Activated CD8-positive, alpha-beta memory T cell treated with anti-CD3 and anti-CD28 coated beads, Interleukin-2, amount 50 U/mL, for 48 hours (primary cell): ENCODE measurements at places on chromosomes 2 and 18.

DNA sequence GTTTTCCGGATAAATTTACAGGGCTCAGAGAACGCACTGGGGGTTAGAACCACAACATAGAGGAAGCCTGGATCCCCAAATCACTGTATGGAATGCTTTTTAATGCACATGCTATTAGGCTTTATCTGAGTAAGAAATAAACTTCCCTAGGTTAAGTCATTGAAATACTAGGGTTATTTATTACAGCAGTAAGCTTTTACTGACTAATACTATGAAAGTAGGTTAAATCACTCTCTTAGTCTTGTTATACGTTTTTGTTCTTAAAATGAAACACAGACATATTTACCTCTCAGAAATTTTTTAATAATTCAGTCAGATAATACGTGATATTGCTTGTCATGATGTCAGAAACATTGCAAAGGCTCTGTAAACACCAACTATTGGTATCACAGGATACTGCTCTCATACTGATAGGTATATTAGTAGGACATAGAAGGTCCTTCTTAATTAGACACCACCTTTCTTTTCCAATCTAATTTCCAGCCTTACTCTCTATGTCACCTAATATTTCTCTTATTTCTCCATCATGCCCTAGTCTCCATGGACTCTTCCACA lies 162.7 kb upstream of the NYAP2 start:
- no peak for DNase-seq

GRCh38 chr18:10410472-10411308 lies 43.7 kb upstream of the APCDD1 start:
- no peak for DNase-seq

GRCh38 chr18:48229552-48229981 lies 179.6 kb downstream of the ZBTB7C start:
- no peak for DNase-seq

DNA sequence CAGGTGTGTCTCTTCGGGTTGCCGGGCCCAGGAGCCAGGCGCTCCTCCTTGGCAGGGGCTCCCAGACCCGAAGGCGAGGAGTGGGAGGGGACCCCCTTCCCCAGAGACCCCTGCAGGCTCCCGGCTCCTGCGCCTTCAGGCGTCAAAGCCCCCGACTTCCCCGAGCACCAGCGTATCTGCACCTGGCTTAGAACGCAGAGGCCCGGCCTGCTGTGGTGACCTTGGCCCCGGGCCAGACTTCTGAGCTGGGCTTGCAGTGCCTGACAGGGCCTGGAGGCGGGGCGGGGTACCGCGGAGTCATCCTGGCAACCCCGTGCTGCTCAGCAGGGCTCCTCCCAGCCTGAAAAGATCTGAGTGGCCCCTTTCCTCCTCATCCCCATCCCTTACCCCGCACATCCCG lies 27.0 kb downstream of the SKA1 start:
- DNase-seq, result peak; percentile 53

DNA sequence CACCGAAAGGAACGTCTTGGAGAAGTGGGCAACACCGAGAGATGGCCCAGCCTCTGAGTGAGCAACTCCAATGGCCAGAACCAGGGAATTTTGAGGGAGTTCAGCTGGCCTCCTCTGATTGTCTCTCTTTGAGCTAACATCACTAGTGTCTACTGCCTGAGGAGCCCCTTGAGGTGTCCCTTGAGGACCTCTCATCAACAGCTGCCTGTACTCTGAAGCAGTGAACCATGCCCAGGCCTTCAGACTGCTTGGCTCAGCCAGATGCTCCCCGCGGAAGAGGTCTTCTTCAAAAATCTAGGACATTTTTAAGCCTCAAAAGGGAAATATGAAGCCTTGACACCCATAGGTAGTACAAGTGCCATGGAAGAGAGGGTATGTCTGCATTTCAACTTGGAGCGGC lies 430.4 kb downstream of the TXNL1 start:
- DNase-seq, result no peak

- DNase-seq, result no peak
Measured at GRCh38 chr2:83795777-83796176, 663.3 kb downstream of the SUCLG1 start.

- DNase-seq, result no peak
Measured at GRCh38 chr2:232030229-232030628, 68.7 kb downstream of the DIS3L2 start.

DNA sequence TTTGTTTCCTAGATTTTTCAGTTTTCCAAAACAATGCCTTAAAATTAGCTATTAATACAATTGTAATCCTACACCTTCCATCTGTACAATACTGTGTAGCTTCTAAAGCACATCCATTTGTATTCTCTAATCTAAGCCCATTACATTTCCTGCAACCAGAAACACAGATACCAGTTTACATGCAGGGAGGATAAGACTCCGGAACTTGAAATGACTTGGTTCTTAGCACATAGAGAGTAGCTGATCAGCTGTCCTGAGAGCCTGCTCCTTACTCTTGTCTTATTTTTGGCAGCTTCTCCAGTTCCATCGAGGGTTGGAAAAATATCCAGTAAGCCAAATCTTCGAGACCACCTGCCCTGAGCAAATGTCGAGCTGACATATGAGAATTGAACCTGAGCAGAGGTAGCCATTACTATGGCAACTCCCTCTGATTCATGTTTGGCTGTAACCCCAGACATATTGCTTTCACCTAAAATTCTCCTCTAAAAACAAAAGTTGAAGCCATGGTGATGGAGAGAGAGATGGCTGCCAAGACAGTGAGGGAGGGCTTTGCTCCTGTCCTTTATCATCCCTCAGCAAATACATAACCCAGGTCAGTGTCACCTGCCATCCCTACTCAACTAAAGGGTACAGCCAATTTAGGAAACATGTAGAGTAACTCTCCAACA lies 542.8 kb downstream of the IRS1 start:
- no peak for DNase-seq

DNA sequence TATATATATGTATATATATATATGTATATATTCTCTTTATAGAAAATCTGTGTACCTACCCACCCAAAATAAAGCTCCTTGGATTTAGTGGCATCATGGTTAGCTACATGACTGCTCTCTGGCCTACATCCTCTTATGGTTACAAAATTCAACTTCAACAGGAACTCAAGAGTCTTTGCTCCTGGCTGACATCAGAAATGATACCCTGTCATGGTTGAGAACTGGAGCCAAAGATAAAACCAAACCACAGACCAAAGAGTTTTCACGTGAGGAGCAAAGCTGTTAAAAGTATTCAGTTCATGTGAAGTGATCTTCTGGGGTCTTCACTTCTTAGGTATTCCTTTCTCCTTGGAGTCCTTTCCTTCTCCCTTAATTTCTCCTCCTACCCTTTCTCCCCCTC lies 476.3 kb downstream of the SOX11 start:
- DNase-seq, result no peak

GRCh38 chr2:217740756-217741155 lies 262.0 kb downstream of the TNS1 start:
- DNase-seq, result no peak

- no peak for DNase-seq
Measured at GRCh38 chr2:40546439-40547191, 94.7 kb upstream of the SLC8A1 start.

- DNase-seq, result no peak
Measured at GRCh38 chr18:76484749-76485387, 10.2 kb downstream of the ZNF516 start.

GRCh38 chr2:224570328-224570993 lies 14.7 kb downstream of the CUL3 start:
- DNase-seq, result no peak

- DNase-seq, result no peak
Measured at GRCh38 chr2:86747711-86748639, 27.9 kb downstream of the RMND5A start.

DNA sequence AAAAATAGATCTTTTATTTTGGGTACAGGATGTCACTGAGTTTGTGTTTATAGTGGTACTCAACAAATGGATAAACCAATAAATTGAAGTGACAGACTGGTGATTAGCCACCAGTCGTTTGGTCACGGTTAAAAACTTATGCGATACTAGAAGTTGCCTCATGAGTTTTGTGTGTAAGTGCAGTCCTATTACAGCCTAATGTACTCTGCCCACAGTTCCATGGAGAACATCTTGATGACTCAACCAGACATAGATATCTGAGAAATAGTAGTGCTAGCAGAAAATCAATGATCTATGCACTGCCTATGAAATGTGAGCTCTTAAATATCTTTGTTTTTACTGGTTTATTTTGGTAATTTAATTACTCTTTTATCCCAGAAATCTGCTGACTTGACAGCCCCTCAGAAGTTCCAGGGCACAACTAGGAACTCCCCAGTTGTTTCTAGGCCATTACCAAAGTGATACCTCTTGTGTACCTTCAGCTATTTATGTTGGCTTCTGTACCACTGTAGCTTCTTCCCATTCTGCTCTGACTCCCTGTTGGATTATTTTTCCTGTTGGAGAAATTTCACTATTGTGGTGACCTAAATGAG lies 209.1 kb upstream of the KCNJ3 start:
- no peak for DNase-seq

GRCh38 chr2:128313931-128314347 lies 4.7 kb downstream of the HS6ST1 start:
- peak; percentile 45 for DNase-seq

GRCh38 chr2:26456440-26457250 lies 21.3 kb downstream of the OTOF start:
- no peak for DNase-seq

- no peak for DNase-seq
Measured at GRCh38 chr2:178366412-178366811, 84.6 kb downstream of the PRKRA start.

DNA sequence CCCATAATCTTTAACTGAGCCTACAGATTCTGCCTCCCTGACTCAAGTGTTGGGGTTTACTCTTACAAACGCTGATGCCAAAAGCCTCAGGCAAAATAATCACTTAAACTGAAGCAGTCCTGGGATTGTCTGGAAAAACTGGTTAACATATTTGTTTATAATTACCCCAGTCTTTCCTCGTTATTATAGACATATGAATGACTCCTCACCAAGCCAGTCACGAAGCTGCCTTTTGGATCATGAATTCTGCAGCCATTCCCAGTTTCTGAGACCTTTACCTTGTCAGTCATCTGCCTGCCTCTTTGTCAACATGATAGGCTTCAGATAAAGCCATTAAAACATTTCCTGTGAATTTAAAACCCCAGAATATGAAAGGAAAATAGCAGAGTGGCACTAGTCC lies 46.4 kb downstream of the MREG start:
- no peak for DNase-seq

DNA sequence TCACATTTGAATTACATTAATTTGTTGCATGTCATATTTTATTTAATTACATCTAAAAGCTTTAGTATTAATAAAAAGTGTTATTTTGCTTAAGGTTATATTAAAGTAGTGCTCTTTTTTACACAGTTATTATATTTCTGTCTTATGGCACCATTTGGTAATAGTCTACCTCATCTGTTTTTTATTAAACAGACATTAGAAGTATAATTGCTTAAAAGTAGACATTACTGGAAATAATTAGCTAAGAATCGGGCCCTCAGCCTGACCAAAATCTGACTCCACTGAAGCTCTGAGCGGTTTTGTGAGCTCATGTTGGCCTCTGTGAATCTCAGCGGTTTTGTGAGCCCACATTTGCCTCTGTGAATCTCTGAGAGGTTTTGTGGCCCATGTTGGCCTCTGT lies 102.5 kb upstream of the SNTG2 start:
- no peak for DNase-seq

DNA sequence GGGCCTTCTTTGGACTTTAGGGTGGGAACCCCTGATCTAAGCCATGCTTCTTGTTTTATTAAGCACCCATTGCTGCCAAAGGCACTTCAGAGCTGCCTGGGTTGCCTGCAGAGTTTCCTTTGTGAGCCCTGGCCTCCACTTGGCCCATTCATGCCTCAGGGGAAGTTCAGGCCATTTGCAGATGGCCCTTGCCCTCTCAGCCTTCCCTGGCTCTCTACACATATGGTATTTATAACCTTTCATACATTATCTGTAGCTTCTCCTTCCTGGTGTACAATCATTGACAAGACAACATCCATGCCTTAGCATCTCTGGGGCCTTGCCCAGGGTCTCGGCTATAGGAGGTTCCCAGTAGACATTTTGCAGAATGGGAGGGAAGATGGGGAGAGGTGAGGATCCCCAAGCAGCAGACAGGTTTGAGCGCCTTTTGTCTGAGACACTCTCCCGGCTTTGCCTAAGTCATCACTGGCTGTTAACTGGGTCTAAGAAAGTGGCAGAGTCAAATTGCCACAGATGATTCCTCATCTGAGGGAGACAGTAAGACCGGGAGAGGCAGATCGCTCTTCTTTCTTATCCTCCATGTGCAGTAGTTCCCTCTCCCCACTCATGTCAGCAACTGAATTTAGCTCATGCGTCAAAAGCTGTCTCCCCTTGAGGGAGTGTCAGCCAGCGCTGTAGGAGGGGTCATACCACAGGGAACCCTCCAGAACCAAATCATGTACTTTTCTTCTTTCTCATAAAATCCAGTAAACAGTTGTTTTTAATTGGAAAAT lies 2.7 kb downstream of the EHD3 start:
- DNase-seq, result peak; percentile 38

DNA sequence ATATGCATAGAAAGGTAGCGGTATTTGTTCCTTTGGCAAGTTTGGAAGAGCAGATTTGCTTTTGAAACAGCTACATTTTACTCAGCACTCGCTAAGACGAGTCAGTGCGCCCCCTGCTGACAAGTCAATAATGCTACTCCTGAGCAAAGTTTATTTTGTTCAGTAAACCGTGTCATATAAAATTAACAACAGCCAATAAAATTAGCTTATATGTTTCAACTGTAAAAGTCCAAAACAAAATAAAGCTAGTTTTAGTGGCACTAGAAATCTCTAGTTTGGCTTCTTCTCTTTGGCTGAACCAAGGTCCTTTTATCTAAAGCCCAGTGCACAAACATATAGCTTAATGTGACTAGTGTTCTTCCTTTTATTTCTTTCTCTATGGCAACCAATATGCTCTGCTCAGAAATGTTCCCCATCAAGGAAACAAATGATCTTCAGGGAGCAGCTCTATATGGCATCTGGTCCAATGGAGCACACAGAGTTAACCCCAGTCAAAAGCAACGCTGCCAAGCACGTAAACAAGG lies 4.2 kb upstream of the POU3F3 start:
- peak; percentile 86 for DNase-seq

DNA sequence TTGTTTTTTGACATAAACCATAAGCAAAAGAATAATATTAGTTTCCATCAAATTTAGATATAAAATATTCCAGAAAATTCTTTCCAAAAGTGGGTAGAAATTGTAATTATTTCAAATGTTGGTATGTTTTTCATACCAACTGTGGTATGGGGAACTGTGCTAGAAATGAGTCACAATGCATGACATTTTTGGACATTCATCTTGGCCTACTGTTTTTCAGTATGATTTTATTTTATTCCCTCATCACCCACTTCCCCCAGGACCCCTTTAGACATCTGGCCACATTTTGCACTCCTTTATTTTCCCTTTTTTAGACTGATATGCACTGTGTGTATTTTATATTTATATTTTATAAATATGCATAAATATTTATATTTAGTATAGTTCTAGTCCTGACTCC lies 97.1 kb downstream of the DPP4 start:
- DNase-seq, result no peak

DNA sequence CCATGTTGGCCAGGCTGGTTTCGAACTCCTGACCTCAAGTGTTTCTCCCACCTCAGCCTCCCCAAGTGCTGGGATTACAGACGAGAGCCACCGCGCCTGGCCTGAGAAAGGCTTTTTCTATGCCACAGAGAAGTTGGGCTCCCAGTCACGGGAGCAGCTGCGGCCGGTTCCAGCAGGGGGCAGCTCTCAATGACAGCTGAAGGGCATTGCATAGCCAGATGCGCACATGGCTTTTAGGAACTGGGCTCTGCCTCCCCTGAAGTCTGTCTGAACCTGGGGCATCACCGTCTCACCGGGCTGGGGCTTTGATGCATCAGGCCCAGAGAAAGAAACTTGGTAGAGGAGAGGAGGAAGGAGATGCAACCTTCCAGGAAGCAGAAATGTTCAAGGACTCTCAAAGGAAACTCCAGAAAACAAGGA lies 84.2 kb upstream of the LAPTM4A start:
- peak; percentile 68 for DNase-seq
